ENCODE measurements at places on chromosomes 7 and 10.

GRCh38 chr7:1752771-1753563, 82.9 kb downstream of the ELFN1 start:
- no peak for DNase-seq

GRCh38 chr7:114889646-114890285, 32.1 kb upstream of the MDFIC start:
- peak; percentile 1 for DNase-seq

DNA sequence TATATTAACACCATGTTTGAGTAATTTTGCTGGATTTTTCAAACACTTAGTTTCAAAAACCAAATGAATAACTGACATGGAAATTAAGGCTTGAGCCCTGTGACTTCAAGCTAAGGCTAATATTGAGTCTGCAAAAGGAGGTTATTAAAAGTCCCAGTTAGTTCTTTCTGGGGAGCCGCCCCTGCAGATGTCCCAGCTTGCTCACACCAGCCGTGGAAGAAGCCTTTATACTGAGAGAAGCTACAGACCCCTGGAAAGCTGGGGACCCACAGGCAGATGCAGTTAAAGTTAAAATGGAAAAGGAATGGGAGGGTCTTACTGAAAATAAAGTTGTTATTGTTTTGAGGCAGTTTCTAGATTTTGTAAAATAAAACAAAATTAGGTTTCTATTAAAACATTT, 18.5 kb upstream of the ZNF680 start:
- DNase-seq: no peak

- no peak for DNase-seq
Observed at GRCh38 chr10:76558586-76558985, 1079.0 kb downstream of the KCNMA1 start.

- DNase-seq: no peak
Observed at GRCh38 chr10:33858326-33858725, 523.9 kb upstream of the NRP1 start.

DNA sequence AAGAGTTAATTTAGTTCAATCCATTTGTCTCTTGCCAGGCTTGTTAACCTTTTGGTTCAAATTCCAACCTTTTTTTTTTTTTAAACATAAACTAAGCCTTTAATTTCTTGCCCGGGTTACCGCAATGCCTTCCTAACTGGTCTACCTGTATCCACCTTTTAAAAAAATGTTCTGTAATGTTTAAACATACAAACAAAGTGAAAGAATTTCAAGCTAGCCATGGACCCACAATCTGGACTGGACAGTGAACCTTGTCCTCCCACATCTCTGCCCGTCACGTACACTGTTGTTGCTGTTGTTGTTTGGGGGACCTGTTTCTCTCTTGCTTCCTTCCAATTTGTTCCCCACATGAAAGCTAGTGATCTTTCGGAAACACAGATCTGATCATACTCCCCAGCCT, 724.7 kb upstream of the AUTS2 start:
- no peak for DNase-seq

GRCh38 chr10:92094960-92095359, 171.4 kb downstream of the BTAF1 start:
- no peak for DNase-seq

DNA sequence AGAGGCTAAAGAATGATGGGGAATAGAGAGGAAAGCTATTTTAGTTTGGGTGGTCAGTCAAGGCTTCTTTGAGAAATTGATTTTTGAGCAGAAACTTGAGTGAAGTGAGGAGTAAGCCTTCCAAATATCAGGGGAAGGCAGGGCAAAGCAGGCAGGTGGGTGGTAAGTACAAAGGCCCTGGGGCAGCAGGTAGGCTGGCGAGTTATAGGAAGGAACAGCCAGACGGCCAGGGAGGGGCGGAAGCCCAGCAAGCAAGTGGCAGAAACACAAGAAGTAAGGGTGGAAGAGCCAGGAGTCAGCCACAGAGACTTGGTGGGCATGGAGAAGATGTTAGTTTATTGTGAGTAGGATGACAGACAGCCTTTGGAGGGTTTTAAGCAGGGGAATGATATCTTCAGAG, 34.9 kb downstream of the VWA2 start:
- no peak for DNase-seq

DNA sequence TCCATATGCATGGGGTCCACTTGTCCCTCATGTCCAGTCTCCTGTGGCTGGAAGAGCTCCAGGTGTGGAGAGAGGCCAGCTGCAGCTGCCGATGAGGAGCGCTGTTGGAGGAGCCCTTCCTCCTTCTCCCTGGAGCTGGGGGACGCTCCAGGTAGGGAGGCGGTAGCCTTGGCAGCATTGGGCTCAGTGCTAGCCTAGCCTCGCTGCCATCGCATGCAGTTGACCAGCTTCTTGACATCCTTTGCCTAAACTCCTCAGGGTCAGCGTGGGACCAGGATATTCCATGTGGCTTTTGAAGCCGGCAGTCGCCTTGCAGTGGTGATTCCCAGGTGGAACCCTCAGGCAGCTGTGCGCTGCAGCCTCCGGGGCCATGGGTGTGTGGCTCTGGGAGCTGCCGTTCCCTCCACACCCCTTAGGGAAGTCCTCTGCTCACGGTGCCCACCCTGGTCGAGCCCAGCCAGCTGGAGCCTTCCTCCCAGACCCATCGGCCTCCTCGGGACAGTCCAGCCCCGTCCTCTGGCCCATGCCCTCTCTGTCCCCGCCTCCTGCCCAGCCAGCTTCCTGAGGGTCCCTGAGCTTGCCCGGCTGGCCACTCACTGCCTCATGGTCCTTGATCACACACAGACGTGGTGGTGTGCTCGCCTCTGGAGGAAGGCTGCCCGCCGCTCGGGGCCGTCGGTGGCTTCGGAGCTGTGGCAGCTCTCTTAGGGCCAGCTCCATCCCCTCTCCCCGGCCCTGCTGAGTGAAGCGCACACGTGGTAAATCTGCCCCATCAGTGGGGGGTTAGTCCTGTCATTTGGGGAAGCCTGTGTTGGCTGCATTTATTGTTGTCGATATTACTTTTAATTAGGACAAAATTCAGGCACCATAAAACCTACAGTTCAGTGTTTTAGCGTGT, 21.2 kb downstream of the INPP5A start:
- no peak for DNase-seq

GRCh38 chr7:23117841-23118240, 12.3 kb downstream of the KLHL7 start:
- no peak for DNase-seq

DNA sequence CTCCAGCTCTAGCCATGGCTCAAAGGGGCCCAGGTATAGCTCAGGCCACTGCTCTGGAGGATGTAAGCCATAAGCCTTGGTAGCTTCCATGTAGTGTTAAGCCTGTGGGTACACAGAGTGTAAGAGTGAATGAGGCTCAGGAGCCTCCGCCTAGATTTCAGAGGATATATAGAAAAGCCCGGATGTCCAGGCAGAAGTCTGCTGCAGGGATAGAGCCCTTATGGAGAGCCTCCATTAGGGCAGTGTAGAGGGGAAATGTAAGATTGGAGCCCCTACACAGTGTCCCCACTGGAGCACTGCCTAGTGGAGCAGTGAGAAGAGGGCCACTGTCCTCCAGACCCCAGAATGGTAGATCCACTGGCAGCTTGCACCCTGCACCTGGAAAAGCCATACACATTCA, 240.8 kb upstream of the KLF14 start:
- no peak for DNase-seq

DNA sequence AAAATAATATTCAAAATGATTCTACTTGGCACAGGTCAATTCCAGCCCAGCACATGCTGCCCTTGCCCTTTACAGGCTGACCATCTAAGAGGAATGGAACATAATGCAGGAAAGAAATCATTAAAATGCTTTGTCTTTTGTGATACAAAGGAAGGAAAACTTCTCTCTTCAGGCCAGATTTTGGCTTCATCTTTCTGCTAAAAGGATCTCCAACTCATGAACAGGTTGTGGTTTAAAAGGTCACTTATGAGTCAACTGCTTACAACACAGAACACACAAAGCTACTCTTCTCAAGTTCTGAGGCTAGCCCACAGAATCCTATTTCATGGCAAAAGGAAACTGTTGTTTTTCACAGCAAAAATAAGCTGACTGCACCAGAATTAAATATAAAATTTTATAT, 197.1 kb downstream of the DOCK4 start:
- no peak for DNase-seq

- DNase-seq: peak; percentile 18
Observed at GRCh38 chr10:50375051-50375452, 123.7 kb upstream of the ASAH2 start.

DNA sequence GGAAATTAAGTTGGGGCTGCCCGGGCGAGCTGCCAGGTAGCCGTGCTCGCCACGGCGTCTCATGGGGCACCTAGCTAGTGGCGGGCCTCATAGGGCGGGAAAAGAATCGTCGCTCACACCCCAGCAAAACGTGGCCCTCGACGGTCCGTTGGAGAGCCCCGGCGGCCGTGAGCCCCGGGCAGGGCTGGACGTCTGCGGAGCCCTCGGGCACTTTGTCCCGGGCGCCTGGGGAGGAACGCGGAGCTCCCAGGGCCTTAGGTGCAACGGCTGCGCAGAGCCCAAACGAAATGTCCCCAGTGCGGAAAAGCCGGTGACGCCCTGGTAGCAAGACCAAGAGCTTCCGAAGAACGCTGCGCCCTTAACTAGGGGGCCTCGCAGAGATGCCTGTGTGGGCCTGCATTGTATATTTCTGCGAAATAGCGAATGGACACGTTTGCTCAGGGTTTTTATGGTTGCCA, 866 bp upstream of the SFMBT2 start:
- no peak for DNase-seq

GRCh38 chr7:78326876-78327275, 528.3 kb downstream of the PHTF2 start:
- no peak for DNase-seq

GRCh38 chr10:72597897-72598296, 28.0 kb downstream of the MICU1 start:
- DNase-seq: no peak

- no peak for DNase-seq
Observed at GRCh38 chr7:82676777-82677463, 233.3 kb upstream of the CACNA2D1 start.

- DNase-seq: no peak
Observed at GRCh38 chr7:82669141-82669540, 225.6 kb upstream of the CACNA2D1 start.

- DNase-seq: no peak
Observed at GRCh38 chr10:89390476-89391225, 1.8 kb upstream of the IFIT1 start.

GRCh38 chr10:6586501-6586900, 6.4 kb upstream of the PRKCQ start:
- no peak for DNase-seq

- DNase-seq: no peak
Observed at GRCh38 chr7:7051206-7051877, 131.0 kb upstream of the C1GALT1 start.

DNA sequence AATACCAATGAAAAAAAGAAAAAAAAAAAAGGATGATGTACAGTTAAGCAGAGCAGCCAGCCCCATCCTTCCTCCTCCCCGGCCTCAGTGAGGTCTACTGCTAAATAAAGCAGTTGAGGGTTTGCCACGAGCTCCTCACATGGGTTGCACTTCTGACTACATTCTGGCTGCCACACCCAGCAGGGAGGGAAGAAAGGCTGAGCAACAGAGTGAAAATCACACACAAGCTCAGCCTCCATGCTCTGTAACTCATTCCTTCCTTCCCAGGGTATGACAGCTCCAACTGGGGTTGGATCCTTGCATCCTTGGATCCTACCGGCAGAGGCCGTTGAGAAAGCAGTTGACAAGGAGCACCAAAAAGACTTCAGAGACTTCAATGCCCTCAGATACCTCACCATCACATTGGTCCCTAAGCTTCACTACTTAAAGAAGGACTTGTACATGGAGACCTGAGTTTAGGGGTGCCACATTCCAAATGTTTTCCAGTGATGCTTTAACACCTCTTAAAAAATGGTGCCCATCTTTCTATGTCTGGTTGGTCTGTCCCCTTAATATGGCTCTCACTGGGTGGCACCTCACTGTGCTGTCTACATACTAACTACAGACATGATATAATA, 52.9 kb upstream of the PIK3CG start:
- peak; percentile 54 for DNase-seq

DNA sequence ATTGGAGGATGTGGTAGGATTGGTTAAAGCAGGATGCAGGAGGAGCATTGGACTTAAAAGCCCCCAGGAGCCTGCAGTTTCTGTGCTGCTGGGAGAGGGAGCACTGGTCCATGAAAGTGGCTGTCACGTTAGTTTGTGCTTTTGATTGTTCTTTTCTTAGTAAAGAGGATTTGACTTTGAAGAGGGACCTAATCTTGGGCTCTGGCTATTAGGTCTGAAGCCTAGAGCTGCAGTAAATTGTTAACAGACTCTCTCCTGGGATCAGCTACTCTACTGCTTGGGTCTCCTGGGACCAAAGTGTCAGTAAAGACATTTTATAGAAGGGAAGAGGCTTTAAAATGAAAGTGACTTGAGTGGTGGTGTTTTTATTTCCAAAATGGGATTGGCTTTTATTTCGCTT, 3.7 kb downstream of the ZFYVE27 start:
- no peak for DNase-seq

DNA sequence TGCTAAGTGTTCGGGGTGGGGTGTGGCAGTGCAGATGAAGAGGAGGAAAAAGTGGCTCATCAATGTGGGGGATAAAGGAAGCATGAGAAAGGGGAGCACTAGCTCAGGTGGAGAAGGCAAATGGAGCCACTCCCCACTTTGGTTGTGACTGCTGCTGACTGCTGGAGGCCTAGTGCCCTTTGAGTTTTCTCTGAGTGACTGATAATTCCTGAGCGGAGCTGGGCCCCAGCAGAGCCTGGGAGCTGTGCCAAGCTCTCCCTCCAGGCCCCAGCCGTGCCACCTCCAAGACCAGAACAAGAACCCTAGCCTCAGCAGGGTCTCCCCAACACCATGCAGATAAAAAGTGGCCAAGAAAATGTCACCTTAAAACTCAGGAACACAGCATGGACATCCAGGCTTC, 9.7 kb upstream of the RASSF4 start:
- DNase-seq: no peak

DNA sequence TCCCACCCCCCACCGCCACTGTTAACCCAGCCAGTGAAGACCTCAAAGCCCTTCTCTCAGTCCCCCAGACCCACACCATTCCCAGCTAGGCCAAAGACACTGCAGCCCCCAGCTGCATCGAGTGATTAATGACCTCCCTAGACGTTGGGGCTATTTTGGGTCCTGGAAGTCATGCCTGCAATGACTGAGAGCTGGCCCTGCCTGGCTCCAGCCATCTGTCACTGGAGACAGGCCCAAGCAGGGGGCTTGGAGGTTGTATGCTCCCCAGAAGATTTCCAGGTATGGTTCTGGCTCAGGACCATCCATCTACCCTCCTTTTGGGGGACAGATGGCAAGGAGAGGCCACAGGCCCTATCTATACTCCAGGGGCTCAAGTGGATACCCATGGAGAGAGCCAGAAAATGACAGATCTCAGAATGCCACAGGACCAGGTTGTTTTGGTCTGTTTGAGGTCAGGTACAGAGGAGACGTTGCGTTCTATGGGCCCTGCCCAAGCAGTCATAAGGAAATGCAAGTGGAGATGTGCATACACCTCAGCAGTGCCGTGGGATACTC, 5.1 kb downstream of the KCNIP2 start:
- DNase-seq: no peak

GRCh38 chr7:16794986-16795385, 9.8 kb downstream of the AGR2 start:
- DNase-seq: no peak

DNA sequence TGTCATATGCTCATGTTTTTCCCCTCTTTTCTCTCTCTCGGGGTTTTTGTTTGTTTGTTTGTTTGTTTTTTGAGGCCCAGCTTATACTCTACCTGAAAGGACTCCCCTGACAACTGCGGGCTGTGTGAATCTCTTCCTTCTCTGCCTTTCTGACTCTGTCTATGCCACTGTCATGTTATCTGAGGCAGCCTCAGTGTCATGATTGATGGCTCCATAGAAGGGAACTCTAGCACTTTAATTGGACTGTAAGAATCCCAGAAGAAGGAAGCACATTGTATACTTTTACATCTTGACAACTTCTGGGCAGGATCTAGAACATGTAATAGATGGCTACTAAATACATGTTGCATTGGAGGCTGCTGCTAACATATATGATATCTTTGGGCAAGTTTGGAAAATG, 25.4 kb downstream of the AKR1B15 start:
- DNase-seq: no peak

All from GDM1 (cell line).